Glutamatergic neuron (in vitro differentiated cells): ENCODE measurements at places on chromosomes 6 and 20.

DNA sequence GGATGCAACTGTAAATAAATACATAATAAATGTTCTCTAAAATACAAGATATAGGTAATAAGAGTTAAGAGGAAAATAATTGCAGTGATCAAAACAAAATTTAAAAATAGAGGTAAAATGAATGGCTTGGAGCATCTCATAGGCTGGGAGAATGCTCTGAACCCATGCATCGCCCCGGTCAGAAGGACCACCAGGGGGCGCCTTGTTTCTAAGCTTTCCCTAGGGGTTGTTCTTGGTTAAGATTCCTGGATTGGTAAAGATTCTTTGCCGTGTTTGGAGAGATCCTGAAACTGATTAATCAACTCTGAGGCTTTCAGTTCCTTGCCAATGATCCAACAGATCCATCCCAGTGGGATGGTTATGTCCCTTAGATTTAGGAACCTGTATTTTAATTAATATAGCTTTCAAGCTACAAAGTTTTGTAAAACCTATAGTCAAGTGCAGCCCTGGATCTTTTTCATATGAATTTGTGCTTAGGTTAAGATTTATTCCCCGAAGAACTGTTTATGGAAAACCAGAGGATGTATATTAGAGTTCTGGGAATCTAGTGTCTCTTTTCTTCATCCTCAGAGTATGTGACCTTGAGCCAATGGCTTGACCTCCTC is 45.3 kb upstream of the PRELID3B start:
- DNase-seq, result peak; percentile 90
- no peaks in the 10 kb centered on the region for H3K4me1 ChIP-seq
- H3K27me3 ChIP-seq, result no peaks in the 10 kb centered on the region
- H3K4me3 ChIP-seq, result no peak overlapping the region
- no peaks in the 10 kb centered on the region for H3K36me3 ChIP-seq

DNA sequence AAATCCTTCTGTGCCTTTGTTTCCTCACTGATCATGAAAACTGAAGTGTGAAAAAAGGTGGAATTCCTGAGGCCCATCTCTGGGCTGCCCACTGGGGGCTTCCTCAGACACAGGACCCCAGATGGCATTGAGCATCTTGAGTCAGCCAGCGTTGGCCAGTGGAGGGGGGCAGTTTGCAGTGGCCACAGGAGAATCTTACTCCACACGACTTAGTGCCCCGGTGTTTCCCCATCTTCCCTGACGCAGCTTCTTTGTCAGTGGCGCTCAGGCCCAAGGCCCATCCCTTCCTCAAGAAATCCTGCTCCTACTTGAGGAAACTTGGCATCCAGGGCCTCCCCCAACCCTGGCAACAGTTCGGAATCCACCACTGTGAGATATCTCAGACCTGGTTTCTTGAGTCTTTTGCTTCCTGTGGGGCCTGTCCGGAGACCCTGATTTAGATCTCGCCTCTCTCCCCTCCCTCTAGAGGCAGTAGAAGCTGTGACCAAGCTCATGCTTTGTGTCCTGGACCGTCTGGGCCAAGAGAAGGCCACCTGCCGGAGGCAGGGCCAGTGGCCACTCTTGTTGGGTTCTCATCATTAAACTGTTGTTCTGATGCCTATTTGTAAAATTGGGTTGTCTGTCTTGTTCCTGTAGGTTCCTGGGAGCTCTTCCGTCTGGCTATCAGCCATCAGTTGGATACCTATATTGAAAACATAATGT is 20.2 kb upstream of the DLGAP4 start:
- no peak overlapping the region for H3K27ac ChIP-seq
- peaks cover 4% of the 10 kb centered on the region for H3K27me3 ChIP-seq
- DNase-seq, result no peak
- peaks cover 5% of the 10 kb centered on the region for H3K36me3 ChIP-seq

- peaks cover 5% of the 10 kb centered on the region for H3K4me1 ChIP-seq
- DNase-seq, result peak; percentile 38
- H3K27ac ChIP-seq, result no peak overlapping the region
- H3K27me3 ChIP-seq, result peaks cover 11% of the 10 kb centered on the region
- no peaks in the 10 kb centered on the region for H3K36me3 ChIP-seq
Measured at GRCh38 chr20:57388953-57389694, 2.1 kb upstream of the RBM38 start.

DNA sequence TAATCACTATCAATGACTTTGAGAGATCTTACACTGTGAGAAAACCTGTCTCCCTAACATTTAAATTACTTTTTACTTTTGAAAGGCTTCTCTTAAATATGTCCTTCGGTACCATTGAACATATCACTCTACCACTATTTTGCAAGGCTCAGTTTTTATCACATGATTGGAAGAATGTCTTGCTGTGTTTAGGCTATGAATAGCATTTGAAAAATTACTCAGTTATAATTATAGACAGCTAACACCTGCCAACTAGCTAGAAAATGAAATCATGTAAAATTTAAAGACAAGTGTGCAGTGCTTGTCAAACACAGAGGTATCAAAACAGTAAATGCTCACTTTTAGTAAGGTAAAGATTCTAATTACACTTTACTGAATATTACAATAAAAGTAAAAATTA is 11.0 kb downstream of the SESN1 start:
- no peak overlapping the region for H3K27ac ChIP-seq
- no peak overlapping the region for H3K4me3 ChIP-seq
- peaks cover 8% of the 10 kb centered on the region for H3K4me1 ChIP-seq
- H3K36me3 ChIP-seq, result no peaks in the 10 kb centered on the region
- peaks cover 2% of the 10 kb centered on the region for H3K27me3 ChIP-seq
- no peak for DNase-seq

GRCh38 chr6:31690231-31691077 is 9.6 kb upstream of the LY6G5C start:
- no peak overlapping the region for H3K27ac ChIP-seq
- H3K27me3 ChIP-seq, result peaks cover 3% of the 10 kb centered on the region
- no peaks in the 10 kb centered on the region for H3K4me1 ChIP-seq
- H3K36me3 ChIP-seq, result no peaks in the 10 kb centered on the region
- DNase-seq, result no peak

DNA sequence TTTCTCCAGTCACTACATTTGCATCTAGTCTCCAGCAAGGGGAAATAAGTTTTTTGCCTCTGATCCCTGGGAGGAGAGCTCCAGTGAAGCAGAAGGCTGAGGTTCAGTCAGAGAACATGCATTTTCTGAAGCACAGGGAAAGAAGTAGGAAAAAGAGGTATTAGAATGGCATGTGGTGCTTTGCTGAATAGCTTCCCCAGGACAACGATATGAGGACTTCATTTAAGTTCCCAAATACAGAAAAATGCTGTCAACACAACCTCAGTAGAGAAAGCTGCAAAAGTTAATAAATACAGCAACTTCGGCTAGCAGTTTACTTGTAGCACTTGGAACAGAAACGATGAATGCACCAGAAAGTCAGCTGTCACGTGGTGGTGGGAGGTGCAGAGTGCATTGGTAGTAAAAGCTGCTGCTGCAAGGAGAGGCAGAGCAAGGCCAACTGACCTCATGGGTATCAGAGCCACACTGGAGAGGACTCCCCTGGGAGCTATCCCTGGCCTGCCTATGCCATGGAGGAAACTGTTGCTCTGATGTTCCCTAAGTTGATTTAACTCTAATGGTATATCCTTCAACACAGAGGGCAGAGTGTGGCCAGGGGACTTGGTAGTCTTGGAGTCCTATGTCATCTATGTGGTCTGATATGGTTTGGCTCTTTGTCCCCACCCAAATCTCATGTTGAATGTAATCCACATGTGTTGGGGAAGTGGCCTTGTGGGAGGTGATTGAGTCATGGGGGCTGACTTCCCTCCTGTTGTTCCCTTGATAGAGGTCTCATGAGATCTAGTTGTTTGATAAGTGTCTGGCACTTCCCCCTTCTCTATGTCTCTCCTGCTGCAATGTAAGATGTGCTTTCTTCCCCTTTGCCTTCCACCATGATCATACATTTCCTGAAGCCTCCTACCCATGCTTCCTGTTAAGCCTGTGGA is 85.9 kb downstream of the ADTRP start:
- H3K27me3 ChIP-seq, result no peaks in the 10 kb centered on the region
- no peak overlapping the region for H3K27ac ChIP-seq
- peaks cover 7% of the 10 kb centered on the region for H3K4me1 ChIP-seq
- no peak overlapping the region for H3K4me3 ChIP-seq
- DNase-seq, result no peak

- H3K27me3 ChIP-seq, result no peaks in the 10 kb centered on the region
- no peaks in the 10 kb centered on the region for H3K4me1 ChIP-seq
- no peak for DNase-seq
- peaks cover 12% of the 10 kb centered on the region for H3K36me3 ChIP-seq
- no peak overlapping the region for H3K4me3 ChIP-seq
Measured at GRCh38 chr6:98107801-98108200, 726.6 kb upstream of the POU3F2 start.

GRCh38 chr6:107800564-107801164 is 23.4 kb downstream of the SCML4 start:
- H3K27me3 ChIP-seq, result peaks cover 4% of the 10 kb centered on the region
- no peak overlapping the region for H3K27ac ChIP-seq
- no peaks in the 10 kb centered on the region for H3K4me1 ChIP-seq
- DNase-seq, result no peak
- H3K36me3 ChIP-seq, result peaks cover 6% of the 10 kb centered on the region
- no peak overlapping the region for H3K4me3 ChIP-seq

GRCh38 chr6:125753218-125753936 is 3.9 kb downstream of the HEY2 start:
- H3K36me3 ChIP-seq, result no peaks in the 10 kb centered on the region
- no peak overlapping the region for H3K27ac ChIP-seq
- peaks cover 7% of the 10 kb centered on the region for H3K27me3 ChIP-seq
- peaks cover 3% of the 10 kb centered on the region for H3K4me1 ChIP-seq

GRCh38 chr6:20534295-20535262 is at the start of gene CDKAL1:
Gene CDKAL1 (plus strand): TSS chr6:20534457. CDS start chr6:20546351, 11,894 bp downstream.
- H3K27me3 ChIP-seq, result peaks cover 3% of the 10 kb centered on the region
- DNase-seq, result peak; percentile 88
- H3K4me3 ChIP-seq, result peak within 1 kb of the TSS; percentile 96

- DNase-seq, result no peak
- no peak overlapping the region for H3K27ac ChIP-seq
- H3K36me3 ChIP-seq, result no peaks in the 10 kb centered on the region
- no peak overlapping the region for H3K4me3 ChIP-seq
- no peaks in the 10 kb centered on the region for H3K4me1 ChIP-seq
- no peaks in the 10 kb centered on the region for H3K27me3 ChIP-seq
Measured at GRCh38 chr20:39660226-39660625, 698.1 kb downstream of the DHX35 start.

DNA sequence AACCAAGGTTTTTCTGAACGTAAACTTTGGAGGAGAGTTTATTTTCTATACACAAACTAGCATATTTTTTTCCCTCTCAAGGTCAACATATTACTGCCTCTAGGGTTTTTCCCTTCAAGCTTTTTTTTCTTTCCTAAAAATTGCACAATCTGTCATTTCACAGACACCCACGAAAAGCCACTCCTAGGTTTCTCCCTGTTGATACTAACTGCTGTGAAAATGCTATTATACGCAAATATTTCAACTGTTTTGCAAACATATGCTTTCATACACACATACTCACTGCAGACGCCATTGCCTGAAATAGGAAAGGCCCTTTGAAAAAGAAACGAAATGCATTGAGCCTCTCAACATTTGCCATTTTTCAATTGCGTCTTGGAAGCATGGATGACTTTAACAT is 333.0 kb downstream of the CD83 start:
- H3K4me1 ChIP-seq, result peaks cover 18% of the 10 kb centered on the region
- no peak overlapping the region for H3K4me3 ChIP-seq
- H3K27me3 ChIP-seq, result peaks cover 2% of the 10 kb centered on the region
- peaks cover 13% of the 10 kb centered on the region for H3K36me3 ChIP-seq
- DNase-seq, result no peak

DNA sequence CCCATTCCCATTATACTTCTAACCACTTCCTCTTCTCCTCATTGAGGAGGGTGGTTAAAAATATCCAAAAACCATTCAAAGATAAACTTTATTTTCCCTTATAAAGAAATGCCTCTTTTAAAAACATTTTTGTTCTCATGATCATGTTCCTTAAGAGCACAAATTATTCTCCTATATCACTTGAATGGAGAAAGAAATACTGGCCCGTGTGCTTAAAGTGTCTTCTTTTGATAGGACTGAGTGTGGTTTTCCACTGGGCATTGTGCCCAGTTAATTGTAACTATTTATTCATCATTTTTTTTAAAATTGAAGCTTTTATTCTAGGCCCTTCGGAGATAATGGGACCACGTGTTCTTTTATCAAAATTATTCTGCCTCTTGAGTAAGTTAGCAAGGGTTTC is 871.5 kb downstream of the QKI start:
- DNase-seq, result no peak
- H3K4me1 ChIP-seq, result no peaks in the 10 kb centered on the region
- H3K27ac ChIP-seq, result no peak overlapping the region
- no peaks in the 10 kb centered on the region for H3K27me3 ChIP-seq
- no peaks in the 10 kb centered on the region for H3K36me3 ChIP-seq

- H3K36me3 ChIP-seq, result peaks cover 4% of the 10 kb centered on the region
- no peaks in the 10 kb centered on the region for H3K27me3 ChIP-seq
- H3K4me3 ChIP-seq, result no peak overlapping the region
Measured at GRCh38 chr6:24822696-24823095, 24.0 kb upstream of the ARMH2 start.

GRCh38 chr6:108777536-108777935 is 70.7 kb upstream of the ARMC2 start:
- H3K4me1 ChIP-seq, result peaks cover 6% of the 10 kb centered on the region
- H3K4me3 ChIP-seq, result no peak overlapping the region
- DNase-seq, result no peak
- peaks cover 3% of the 10 kb centered on the region for H3K27me3 ChIP-seq

- no peaks in the 10 kb centered on the region for H3K4me1 ChIP-seq
- no peak overlapping the region for H3K27ac ChIP-seq
- no peaks in the 10 kb centered on the region for H3K27me3 ChIP-seq
Measured at GRCh38 chr6:21305893-21306332, 287.6 kb upstream of the SOX4 start.

DNA sequence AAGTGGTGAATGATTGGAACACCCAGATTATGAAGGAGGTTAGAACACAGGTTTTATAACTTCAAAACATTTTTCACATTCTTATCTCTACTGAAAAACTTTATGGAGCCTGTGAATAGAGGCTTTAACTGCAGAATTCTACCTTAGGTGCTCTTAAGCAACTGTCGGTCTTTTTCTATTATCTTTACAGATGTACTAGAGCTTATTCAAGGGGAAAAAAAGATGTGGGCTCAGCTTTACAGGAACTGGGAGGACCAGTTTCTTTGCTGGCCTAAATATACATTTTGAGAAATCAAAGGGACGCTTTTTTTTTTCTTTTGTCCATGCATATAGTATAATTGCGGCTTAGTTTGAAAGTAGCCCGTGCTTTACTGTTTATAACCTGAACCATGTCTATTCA is 58.9 kb downstream of the UST start:
- H3K4me1 ChIP-seq, result peaks cover 14% of the 10 kb centered on the region
- H3K4me3 ChIP-seq, result no peak overlapping the region
- no peak for DNase-seq
